ENCODE measurements at places on chromosomes 5 and 9.

GRCh38 chr9:89923961-89924504 is 319.2 kb downstream of the GADD45G start:
- DNase-seq, result no peak

DNA sequence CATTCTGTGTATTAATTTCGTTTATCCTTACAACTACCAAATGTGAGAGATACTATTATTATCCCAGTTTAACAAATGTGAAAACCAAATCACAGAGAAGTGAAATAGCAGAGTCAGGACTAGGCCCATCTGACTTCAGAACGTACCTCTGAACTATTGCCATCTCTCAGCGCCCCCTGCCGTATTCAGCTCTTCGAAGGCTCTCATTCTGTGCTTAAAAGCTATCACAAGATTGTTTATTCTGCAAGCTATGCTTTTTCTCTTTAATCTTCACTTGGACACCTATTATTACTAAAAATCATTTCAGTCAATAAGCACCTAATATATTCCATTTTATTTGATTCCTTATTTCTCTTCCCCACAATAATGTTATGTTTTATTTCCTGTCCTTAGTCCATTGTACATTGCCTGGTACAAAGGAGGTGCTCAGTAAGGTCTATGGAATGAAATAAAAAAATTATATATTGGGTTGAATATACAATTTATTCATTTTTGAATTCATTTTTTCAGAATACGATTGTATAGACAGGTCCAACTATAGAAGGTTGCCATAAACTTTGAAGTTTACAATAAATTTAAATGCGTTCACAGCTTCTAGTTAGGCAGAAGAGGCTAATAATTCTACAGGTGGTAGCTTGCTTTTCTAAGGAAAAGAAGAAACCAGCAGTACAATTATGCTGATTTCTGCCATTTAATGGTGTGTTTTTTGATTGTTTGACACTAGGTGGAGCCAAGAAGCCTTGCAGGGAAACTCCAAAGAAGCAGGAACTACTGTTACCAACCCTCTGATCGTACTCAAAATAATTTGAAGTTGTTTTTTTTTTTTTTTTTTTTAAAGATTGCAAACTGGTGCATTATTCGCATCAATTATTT is 202.2 kb upstream of the DMRTA1 start:
- no peak for DNase-seq

- no peak for DNase-seq
These were observed 36.2 kb downstream of the RIC1 start for GRCh38 chr9:5665059-5665458.

DNA sequence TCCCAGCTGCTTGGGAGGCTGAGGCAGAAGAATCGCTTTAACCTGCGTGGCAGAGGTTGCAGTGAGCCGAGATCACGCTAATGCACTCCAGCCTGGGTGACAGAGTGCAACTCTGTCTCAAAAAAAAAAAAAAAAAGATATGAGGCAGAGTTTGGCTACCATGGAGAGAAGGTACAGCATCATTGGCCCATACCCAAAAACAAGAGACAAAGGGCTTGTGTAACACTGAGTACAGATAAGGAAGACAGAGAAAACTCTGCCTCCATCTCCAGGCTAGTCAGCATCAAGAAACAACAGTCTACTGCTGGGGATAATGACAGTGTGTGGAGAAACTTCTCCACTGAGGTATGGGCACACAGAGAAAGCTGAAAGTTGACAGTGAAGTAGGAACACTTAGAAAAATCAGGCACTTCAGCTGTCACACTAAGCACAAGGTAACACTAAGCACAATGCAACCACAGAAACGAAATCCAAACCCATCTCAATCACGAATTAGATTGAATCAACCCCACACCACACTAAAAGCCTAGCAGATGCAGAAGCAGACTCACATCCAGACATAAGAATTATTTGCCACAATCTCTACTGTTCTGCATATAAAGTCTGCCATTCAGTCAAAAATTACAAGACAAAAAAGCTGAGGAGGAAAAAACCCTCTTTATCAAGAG is 10.5 kb downstream of the PJA2 start:
- no peak for DNase-seq

DNA sequence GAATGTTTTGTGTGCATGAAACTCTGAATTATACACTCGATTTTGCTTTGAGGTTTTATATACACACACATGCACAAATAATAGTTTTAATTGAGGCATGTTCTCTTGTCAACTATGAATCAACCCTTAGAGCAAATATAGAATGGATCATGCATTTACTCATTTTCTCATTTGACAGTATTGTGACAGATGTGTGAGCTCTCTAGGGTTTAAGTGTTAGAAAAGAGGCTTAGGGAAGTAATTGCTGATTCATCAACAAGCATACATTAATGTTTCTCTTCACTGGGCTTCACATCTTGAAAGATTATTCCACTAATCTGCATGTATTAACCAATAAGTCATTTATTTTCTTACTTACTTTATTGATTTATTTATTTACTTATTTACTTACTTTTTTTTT is 1356.8 kb upstream of the ACO1 start:
- DNase-seq, result no peak

DNA sequence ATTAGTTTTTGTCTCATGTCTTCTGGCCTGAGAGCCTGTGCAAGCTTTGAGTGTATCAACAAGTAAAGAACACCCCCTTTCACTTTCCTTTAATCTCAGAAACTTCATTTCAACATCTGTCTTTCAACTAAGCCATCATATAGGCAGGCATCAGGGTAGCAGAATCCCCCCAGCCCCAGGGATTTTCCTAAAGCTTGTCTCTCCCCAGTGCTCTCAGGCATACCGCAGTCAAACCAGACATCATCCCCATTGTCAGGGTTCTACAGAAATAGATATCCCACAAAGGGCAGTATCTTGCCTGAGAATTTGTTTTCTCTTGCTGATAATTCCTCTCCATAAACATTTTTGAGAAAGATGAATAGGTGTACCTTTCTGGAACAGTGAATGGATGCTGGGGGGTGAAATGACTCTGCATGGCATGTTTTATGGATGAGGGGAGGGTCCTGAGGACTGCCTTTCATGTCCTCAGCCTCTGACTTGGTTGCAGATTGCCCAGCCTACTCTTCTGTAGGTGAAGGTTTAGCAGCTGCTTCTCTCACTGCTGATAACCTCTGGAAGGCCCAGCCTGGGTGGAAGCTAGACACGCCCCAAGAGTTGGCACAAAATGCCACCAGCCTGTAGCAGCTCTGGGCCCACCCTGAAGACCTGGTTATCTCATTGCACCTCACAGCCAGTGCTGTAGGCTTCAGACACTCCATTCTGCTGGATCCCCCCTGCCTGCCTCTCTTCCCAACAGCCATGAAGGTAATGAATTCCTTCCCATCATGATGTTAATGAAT is 20.5 kb upstream of the SHB start:
- no peak for DNase-seq

GRCh38 chr9:72474676-72475075 is 46.7 kb upstream of the TMC1 start:
- DNase-seq, result no peak

GRCh38 chr5:172188893-172189692 is 1.1 kb upstream of the STK10 start:
- no peak for DNase-seq

DNA sequence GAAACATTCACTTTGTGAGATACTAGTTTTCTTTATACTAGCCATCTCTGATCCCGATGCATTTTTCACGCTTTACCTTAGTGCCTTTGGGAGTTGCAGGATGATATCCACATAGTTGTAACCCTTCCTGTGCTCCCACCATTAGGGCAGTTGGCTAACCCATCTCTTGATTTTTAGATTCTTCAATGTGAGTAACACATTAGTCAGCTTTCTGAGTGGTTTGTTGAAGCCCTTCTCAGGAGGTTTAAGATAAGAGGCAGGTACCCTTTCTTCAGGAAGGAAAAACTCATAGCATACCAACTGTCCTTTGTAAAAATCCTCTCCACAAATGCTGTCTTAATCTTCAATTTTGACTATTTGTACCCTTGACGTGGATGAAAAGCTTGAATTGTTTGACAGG is 392.3 kb downstream of the DMAC1 start:
- DNase-seq, result no peak

DNA sequence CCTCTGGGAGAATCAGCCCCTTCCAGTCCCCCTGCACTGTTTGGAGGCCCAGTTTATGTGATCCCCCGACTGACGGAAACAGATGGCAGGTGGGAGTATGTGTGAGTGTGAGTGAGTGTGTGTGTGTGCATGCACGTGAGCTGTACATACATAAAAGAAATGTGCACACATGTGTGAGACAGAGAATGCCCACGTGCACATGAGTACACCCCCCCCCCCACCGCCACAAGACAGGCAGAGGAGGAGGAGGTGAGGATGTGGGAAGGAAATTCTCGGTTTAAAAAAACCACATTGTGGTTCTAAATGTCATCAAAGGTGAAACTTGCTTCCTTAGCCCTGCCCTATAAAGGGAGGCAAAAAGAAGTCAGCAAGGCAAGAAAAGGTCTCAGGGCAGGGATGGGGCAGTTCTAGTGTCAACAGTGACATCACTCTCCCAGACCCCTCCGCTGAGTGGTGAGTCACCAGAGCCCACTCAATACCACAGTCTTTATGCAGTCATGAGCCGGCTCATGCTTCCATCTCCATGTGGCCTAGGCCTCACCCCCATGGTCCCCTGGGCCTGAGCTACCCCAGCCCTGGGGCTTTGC is 79.2 kb upstream of the HSPA9 start:
- DNase-seq, result no peak

GRCh38 chr9:24939109-24939850 is 393.6 kb upstream of the IZUMO3 start:
- DNase-seq, result no peak

DNA sequence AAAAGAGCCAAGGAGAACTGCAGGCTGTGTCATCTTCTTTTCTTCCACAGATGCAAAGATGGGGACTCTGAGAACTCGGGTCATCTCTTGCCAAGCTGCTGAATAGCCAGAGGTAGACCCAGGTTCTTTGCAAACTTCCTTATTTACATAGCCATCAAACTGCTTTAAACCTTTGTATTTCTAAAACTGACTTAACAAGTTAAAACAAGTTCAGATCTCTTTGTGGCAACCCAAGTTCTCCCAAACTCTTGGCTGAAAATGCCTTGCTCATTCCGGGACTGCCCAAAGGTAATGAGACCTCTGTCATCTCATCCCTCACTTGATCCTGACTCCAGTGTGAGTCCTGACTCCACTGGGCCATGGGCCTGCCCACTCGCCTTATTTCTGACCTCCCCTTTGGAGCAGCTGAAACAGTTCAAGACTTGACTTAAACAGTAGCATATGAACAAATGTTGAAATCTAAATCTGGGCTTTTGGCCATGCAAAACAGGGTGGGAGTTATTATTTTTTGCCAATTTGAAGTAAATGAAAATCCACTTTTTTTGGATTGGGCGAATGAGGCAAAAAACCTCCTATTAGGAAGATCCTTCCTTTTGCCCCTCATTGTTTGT is 50.6 kb downstream of the FBXL7 start:
- no peak for DNase-seq

DNA sequence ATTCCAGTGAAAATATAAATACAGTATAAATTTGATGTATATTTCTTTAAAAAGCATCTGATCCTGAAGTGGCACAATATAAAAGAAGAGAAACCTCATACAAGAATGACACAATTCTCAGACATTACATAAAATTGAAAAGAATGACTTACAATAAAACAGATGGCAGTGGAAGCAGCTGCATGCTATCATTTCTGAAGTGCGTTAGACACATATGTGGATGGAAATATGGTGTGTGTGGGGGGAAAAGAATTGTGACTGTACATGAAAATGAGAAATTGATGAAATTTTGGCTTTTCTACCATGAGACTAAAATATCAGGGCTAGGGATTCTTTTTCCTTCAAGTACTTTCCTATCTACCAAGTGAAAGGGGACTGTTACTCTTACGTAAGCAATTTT is 45.9 kb upstream of the CDH18 start:
- DNase-seq, result no peak

GRCh38 chr5:124997186-124997893 is 250.9 kb upstream of the ZNF608 start:
- no peak for DNase-seq

DNA sequence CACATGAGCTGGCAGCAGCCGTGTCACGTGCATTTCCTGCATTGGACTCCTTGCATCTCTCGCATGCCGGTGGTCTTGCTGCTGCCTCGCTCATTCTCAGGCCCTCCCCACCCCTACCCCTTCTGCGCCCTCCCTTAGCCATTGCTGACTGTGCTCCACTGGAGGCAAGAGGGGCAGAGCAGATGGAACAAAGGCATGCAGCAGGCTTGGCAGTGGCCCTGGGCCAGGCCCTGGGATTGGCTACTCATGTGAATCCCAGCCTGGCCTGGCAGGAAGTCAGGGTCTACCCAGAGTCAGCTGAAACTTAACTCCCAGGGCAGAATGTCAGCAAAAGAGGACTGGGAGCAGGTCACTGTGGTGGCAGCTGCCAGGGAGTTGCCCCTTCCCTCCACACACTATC is 62.3 kb downstream of the TSTD2 start:
- no peak for DNase-seq

GRCh38 chr9:34744295-34745221 is 34.6 kb upstream of the CCL21 start:
- no peak for DNase-seq

- no peak for DNase-seq
These were observed 212.4 kb downstream of the TRIM32 start for GRCh38 chr9:116899337-116900006.

GRCh38 chr9:279674-280073 is 65.0 kb downstream of the DOCK8 start:
- no peak for DNase-seq

DNA sequence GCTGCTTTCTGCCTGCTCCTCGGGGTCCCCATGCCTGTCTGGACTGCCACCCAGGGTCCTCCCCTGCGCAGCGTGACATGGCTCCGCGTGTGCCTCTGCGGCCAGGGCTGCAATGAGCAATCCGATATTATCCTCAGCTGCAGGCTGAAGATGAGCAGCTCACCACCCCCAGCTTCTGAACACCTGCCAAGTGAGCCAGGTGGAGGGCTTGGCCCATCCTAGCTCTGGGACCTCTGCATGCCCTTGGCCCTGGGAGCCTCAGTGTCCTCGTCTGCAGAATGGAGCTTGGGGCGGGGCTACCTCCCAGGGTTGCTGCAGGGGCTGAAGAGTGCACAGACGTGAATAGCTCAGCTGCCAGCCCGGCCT is 4.1 kb upstream of the MYMK start:
- no peak for DNase-seq

GRCh38 chr5:132063090-132063911 is 2.8 kb downstream of the IL3 start:
- no peak for DNase-seq

- no peak for DNase-seq
These were observed 23.2 kb downstream of the CDKN2A start for GRCh38 chr9:21970800-21971640.

DNA sequence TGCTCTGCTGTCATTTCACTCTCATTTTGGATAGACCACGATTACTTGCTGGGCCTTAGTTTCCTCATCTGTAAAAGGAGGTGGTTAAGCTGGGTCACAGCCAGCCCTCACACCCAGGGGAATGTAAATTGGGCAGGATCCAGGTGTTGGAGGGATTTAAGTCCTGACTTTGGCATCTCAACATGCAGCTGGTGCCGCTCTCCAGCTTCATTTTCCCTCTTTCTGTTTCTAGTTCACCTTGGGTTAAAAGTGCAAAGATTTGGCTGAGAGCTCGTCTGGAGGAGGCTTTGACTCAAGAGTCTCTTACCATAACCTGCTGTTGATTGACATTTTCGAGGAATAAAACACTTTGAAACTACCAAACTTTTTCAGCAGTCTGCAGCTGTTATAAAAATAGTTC is 144.3 kb upstream of the DHFR start:
- DNase-seq, result no peak

GRCh38 chr5:39024005-39024404 is 50.2 kb downstream of the RICTOR start:
- DNase-seq, result no peak
